Suppressor macrophage (primary cell): ENCODE measurements at places on chromosomes 5 and 9.

DNA sequence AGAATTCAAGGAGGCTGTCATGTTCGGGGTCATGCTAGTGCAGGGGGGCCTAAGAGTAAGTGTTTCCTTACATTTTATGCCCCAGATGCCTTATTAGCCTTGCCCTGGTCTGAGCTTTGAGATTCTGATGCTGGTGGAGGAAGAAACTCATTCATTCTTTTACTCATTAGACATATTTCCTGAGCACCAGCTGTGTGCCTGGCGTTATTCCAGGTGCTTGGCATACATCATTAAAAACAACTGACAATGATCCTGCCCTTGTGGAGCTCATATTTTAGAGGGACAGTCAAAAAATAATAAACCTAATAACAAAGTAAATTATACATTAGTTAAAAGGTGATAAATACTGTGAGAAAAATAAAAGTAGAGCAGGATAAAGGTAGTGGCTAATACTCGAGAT, 138.9 kb upstream of the SGCD start:
- no peak for DNase-seq

GRCh38 chr5:98563885-98564653, 209.4 kb upstream of the RGMB start:
- no peak for DNase-seq

- DNase-seq, result no peak
Measured at GRCh38 chr5:113070901-113071300, 94.3 kb downstream of the DCP2 start.

GRCh38 chr5:39513236-39513635, 88.5 kb upstream of the DAB2 start:
- peak; percentile 77 for DNase-seq

- DNase-seq, result no peak
Measured at GRCh38 chr5:174356536-174356935, 311.0 kb downstream of the NSG2 start.

- DNase-seq, result no peak
Measured at GRCh38 chr9:69976152-69976551, 67.5 kb upstream of the MAMDC2 start.

DNA sequence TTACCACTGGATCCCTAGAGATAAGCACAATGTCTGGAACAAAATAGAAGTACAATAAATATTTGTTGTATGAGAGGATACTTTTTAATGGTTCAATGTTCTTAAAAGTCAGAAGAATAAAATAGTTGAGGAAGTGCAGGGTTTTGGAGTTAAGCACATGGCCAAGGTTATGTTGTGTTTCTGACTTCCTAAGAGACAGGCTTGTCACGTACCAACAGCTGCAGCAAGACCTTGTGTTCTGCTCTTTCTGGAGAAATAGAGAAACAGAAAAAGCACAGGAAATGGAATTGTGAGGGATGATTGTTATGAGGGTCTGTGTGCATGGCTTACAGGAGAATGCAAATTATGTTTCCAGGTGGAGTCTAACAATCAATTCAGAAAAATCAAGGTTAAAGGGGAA, 12.9 kb downstream of the CARTPT start:
- DNase-seq, result no peak

- DNase-seq, result no peak
Measured at GRCh38 chr9:94806307-94806893, 79.9 kb downstream of the AOPEP start.

GRCh38 chr5:179542170-179542569, 8.2 kb upstream of the RUFY1 start:
- no peak for DNase-seq
